ENCODE measurements at places on chromosomes 6 and 20.

- peaks cover 22% of the 10 kb centered on the region for H3K4me1 ChIP-seq
- DNase-seq = peak; percentile 54
- H3K4me3 ChIP-seq = no peak overlapping the region
- H3K27me3 ChIP-seq = no peaks in the 10 kb centered on the region
- H3K27ac ChIP-seq = no peak overlapping the region
- no peaks in the 10 kb centered on the region for H3K36me3 ChIP-seq
These were observed 38.2 kb downstream of the KIAA1755 start for GRCh38 chr20:38222231-38222922.

DNA sequence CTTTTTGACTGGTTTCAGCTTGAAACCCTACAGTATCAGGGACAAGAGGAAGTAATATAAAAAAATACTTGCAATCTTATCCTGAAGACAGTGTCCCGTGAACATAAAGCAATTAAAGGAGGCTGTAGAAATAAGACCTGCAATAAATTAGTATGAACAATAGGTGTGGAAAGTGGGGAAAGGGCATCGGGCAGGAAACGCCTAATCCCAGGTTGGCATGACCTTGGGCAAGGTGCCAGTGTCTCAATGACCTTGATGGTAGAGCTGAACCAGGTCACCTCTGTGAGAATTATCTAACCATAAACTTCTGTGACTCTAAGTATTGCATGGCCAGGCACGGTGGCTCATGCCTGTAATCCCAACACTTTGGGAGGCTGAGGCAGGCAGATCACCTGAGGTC lies 115.2 kb downstream of the LY86 start:
- no peak overlapping the region for H3K27ac ChIP-seq
- no peak overlapping the region for H3K4me3 ChIP-seq
- H3K4me1 ChIP-seq = no peaks in the 10 kb centered on the region
- no peaks in the 10 kb centered on the region for H3K27me3 ChIP-seq
- no peaks in the 10 kb centered on the region for H3K36me3 ChIP-seq

DNA sequence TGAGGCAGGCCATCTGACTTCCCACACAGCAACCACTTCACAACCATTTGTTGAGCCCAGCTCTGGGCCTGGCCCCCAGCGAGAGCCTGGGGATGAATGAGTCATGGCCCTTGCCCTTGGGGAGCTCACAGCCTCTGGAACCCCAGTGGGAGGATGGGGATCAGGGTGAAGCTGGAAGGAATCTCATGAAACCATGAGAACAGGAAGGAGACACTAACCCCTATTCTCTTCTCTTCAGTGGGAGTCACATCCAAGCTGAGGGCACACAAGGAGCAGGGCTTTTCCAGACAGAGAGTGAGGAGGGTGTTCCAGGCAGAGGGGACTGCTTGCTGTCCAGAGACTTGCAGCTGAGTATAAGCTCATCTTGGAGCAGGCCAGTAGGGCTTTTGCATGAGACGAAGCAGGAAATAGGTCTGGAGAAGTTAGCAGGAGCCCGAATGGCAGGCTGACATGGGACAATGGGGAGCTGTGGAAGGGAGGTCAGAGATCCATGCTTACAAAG lies 7.5 kb downstream of the FOXS1 start:
- DNase-seq = no peak
- no peak overlapping the region for H3K4me3 ChIP-seq
- peaks cover 49% of the 10 kb centered on the region for H3K27me3 ChIP-seq
- peaks cover 26% of the 10 kb centered on the region for H3K4me1 ChIP-seq
- no peaks in the 10 kb centered on the region for H3K36me3 ChIP-seq

- H3K4me1 ChIP-seq = no peaks in the 10 kb centered on the region
- no peaks in the 10 kb centered on the region for H3K36me3 ChIP-seq
- H3K4me3 ChIP-seq = no peak overlapping the region
These were observed 569.9 kb downstream of the BCKDHB start for GRCh38 chr6:80676386-80676785.

DNA sequence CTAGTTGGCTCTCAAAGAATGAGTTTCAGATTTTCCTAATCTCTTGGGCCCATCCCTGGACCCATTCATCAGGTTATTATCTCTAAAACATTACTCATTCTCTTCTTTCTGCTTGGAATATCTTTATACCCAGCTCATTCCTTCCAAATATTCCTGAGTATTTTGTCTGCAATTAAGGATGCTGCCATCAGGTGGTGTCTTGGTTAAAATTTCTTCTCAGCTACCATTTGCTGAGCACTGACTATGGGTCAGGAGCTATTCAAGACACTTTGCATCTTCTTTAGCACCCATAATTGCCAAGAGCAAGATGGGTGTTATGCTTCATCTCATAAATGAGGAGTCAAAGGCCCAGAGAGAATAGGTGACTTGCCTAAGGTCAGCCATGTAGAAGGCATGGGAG lies 8.4 kb downstream of the SUN5 start:
- H3K4me1 ChIP-seq = peaks cover 14% of the 10 kb centered on the region
- H3K4me3 ChIP-seq = no peak overlapping the region
- no peak for DNase-seq
- no peaks in the 10 kb centered on the region for H3K36me3 ChIP-seq

DNA sequence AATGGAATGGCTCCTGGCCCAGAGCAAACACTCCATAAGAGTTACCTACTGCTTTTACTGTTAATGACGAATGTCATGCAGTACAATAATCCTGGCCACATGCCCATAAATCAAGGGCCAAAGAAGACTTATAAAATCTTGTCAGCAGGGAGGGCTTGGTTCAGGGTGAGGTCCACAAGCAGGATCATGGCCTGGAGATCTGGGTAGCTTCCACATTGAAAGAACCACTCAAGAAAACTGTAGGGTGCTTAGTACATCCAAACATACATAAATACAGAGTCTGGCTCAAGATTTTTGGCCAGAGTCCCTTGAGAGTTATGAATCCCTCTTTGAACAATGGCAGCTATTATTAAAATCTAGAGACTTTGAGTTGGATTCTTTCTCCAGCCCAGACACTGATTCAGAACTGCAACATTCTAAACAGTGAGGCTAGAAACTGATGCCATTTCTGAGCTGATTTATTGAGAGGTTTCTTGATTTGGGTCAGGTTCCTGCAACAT lies 188.7 kb downstream of the CDC5L start:
- no peak for DNase-seq
- no peak overlapping the region for H3K4me3 ChIP-seq
- no peaks in the 10 kb centered on the region for H3K36me3 ChIP-seq
- no peaks in the 10 kb centered on the region for H3K4me1 ChIP-seq
- no peaks in the 10 kb centered on the region for H3K27me3 ChIP-seq

- H3K36me3 ChIP-seq = 0 out of 2 replicates have a peak, but pooled peaks cover 4% of the 10 kb centered on the region
- H3K27me3 ChIP-seq = no peaks in the 10 kb centered on the region
- H3K4me3 ChIP-seq = no peak overlapping the region
- no peak for DNase-seq
- H3K4me1 ChIP-seq = no peaks in the 10 kb centered on the region
- H3K27ac ChIP-seq = no peak overlapping the region
These were observed 12.6 kb downstream of the ACSS1 start for GRCh38 chr20:25045343-25045712.

All from MM.1S (cell line).